Activated T-helper 17 cell treated with anti-CD3 and anti-CD28 coated beads, Interleukin-2, amount 50 U/mL, for 72 hours (primary cell): ENCODE measurements at places on chromosomes 4 and X. TPM values are rescaled to one million over a fixed set of nuclear protein-coding genes. Genes with fewer than 3 reads are reported as not detected.
A peak's percentile ranks its signal among the peaks of the same experiment; 100 is the strongest.

The PDE6B gene
- total RNA-seq = 5.8 TPM

The TRAM1L1 gene
- not detected for total RNA-seq

DNA sequence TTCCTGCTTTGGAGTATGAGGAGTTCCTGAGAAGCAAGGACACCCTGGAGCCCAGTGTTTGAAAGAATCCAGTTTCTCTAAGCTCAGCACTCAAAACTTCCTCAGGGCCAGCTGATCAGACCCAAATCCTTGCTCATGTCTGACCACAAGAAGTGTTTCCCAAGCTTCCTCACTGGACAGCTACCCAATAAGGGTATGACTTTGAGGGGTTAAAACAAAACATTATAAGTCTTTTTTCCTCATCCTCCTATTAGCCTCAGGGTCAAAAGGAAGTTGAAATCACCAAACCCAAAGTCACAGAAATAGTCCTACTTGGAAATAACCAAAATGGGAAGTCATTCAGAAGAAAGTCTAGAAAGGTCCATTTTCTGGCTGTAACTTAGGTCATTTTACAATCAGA lies 13.7 kb downstream of the ZBTB33 start:
- ATAC-seq = no peak

DNA sequence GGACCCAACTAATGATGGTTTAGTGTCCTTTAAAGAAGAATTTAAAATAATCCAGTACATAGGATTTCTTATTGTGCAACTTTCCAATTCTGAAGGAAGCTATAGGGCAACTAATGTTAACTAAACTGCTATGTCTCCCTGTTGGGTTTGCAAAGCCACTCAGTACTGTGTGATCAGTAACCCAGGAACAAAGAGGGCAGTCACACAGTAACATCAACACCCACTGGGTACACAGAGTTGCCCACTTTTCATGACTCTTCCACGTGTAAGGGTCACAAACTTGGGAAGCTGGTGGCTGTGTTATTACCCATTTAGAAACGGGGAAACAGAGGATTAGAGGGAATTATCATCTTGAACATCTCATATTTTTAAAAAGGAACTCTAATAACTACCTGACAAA lies 555.0 kb upstream of the DIPK2B start:
- ATAC-seq = no peak

- ATAC-seq = peak; percentile 64
Observed at GRCh38 chrX:19776753-19777152, 110.6 kb downstream of the SH3KBP1 start.

DNA sequence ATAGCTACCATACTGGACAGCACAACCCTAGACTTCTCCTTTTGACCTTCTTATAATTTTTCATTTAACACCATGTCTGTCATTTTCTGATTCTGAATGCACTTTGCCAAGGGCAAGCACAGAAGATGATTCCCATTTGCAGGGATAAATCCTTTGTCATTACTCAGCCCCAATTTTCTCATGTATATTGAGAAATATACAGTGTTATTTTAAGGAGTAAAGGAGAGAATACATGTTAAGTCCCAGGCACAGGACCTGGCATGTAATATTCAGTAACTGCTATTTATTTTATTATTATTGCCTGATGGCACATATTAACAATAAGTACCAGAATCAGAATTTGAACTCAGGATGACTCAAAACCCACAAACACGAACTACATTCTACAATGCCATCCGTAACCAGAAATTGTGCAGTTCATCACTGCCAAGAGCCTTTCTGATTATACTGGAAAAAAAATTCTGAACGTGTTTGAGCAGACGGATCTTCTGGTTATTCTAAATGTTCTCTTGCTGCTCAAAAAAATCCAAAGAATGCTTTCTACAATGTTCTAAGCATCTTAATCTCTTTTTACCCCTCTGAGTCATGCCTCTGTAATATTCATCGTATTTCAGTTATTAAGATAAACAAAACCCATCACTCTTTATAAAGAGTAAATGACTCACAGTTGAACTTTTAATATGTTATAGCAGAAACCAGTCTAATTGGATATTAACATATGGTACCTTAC lies 170.0 kb downstream of the MID1 start:
- no peak for ATAC-seq

- ATAC-seq = no peak
Observed at GRCh38 chrX:29487714-29488113, 727.6 kb upstream of the MAGEB2 start.

DNA sequence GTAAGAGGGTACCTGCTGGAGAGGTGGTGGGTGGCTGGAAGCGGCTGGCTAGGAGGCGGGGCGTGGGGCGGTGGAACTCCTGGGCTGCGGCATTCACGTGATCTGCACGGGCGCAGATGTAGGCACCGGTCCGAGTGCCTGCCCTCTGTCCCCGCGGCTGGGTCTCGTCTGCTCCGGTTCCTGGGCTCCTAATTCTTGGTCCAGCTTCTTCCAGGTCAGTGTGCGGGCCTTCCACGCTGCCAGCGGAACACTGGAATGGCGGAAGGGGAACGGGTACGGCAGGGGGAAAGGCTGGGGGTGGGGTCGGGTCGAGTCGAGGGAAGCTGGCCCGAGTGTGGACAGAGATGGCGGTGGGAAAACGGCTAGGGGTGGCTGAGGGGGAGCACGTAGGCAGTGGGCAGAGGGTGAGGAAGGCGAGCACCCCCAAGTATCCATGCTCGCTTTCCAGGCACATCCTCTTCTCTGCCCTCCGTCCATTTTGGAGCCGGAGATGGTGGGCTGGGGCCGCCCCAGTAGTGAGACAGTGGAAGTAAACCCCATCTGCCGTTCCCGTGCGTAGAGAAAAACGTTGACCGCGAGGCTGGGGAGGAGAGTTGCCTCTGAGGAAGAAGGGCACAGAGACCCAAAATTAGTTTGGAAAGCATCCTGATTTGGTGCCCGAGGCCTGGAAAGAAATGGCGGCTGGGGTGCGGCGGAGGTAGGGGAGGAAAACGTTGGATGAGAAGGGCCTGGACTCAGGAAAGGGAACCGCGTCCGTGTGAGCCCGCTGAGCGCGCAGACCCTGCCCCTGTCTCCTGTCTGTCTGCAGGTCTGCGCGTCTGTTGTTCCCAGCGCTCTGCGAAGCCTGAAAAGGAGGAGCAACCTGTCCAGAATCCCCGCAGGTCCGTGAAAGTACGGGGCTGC lies at the start of gene TCEAL4:
TSS of gene TCEAL4 (plus strand) at position 105 of the 903 bp plus-strand sequence. CDS start 1,161 bp downstream, outside the sequence.
- peak; percentile 93 for ATAC-seq
